ENCODE measurements at places on chromosomes 2 and 18.

DNA sequence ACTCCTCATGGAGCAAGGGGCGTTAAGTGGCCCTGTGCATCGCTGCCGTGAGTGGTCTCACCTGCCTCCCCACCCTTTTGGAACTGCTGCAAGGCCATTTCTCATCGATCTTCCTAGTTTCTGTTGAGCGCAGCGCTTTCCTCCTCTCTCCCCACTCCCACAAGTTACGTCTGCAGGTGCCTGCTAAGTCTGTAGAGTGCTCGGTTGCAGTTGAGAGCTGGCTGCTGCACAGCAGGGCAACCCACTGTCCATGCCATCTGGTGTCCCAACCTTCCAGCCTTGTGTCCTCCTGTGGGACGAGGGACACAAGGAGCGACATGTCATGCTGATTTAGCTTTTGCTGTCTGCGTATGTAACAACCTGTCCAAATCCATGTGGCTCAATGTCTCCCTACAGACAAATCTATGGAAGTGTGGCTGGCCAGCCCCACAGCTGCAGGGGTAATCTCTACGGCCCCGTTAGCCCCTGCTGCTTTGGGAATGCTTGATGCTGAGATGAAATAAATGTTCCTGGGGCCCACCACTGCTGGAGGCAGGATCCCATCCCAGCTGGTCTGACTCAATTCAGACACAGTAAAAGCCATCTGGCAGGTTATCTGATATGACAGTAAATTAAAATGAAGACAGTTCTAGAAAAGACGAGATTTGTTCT lies 68.1 kb upstream of the TCF7L1 start:
- no peak for DNase-seq

DNA sequence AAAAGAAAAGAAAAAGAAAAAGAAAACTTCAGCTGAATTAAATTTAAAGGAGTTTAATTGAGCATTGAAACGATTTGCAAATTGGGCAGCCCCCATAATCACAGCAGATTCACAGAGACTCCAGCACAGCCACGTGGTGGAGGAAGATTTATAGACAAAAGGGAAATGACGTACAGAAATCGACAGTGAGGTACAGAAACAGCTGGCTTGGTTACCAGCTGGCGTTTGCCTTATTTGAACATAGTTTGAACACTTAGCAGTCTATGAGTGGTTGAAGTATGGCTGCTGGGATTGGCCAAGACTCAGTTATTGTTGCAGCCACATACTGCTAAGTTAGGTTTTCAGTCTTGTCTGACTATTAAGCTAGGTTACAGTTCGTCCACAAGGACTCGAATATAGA lies 312.2 kb upstream of the SLC14A2 start:
- DNase-seq = no peak

- DNase-seq = no peak
Observed at GRCh38 chr2:96877042-96877451, 7.2 kb upstream of the SEMA4C start.

DNA sequence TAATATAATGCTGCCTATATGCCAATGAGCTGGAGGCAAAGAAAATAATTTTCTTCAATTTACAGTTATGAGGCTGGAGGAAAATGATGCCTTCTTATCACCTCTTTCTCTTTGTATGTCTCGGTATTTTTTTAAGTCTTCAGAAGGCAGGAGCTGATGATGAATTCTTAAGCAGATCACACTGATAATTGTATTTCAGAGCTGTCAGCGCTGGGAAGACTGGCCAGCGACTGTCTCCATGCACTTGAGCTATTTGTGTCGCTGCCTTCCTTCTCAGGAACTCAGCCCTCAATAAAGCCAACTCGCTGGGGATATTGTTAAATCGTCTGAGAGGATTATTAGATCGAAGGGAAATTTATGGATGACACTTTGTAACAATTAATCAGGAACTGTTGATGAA lies 40.3 kb downstream of the PTGR3 start:
- no peak for DNase-seq

DNA sequence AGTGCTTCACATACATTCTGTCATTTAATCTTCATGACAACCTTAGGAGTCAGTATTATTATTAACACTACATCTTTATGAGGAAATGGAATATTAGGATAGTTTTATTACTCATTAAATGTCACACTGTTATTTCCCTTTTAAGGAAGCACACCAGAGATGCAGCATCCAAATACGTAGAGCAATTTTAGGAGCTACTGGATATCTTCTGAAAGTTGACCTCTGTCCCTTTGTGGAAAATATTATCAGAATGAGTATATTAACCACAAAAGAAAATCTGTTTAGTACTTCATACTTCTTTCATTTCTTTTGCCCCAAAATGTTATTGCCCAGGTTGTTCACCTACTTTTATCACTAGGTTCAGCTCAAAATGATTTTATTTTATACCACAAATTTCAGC lies 72.9 kb upstream of the APCDD1 start:
- DNase-seq = no peak

DNA sequence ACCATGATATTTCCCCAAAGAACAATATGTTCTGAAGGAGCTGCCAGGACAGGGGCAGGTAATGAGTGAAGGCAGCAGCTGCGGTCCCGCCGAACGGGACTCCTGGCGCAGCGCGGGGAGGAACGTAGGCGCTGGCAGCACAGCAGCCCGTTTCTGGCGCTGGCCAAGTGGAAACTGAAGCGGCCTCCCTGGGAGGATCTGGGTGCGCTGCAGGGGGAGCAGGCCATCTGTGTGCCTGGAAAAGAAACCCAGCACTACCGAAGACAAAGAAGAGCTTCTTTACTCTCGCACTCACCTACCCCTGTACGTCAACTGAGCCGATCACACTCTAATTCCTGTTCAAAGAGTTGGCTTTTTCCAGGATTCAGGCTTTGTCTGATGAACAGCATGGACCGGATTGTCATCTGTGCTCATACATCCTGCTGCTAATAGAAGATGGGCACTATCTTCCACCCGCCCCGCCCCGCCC lies 11.8 kb downstream of the G6PC2 start:
- peak; percentile 21 for DNase-seq

- no peak for DNase-seq
Observed at GRCh38 chr18:44107187-44107586, 573.5 kb upstream of the SETBP1 start.

GRCh38 chr2:109054865-109055264 lies 65.8 kb upstream of the EDAR start:
- no peak for DNase-seq

DNA sequence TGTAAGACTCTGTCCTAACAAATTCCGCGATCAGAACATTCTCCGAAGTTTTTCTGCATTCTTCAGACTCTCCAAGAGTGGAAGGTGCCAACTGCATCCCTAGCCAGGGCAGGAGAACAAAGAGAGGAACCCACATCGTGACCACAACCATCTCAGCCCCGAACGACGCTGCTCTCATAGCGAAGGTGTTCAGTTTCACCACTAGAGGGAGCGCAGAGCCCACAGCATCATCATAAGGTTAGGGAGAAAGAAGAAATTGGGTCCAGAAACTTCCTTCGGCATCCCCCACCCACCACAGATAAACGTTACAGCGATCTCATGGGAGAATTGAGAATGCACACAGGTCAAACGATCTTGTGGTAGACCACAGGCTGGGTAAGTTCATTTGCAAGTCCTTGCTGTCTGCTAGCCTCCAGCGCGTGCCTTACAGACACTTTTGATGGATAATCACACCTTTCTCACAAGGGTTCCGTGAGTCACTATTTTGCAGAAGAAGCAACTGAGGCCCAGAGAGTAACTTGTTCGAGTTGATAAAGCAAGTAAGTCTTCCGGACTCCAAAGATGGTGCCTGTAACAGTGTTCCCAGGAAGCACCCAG lies 53.7 kb upstream of the ARL4C start:
- DNase-seq = peak; percentile 91

GRCh38 chr2:54482715-54483114 lies 26.6 kb downstream of the SPTBN1 start:
- peak; percentile 82 for DNase-seq

DNA sequence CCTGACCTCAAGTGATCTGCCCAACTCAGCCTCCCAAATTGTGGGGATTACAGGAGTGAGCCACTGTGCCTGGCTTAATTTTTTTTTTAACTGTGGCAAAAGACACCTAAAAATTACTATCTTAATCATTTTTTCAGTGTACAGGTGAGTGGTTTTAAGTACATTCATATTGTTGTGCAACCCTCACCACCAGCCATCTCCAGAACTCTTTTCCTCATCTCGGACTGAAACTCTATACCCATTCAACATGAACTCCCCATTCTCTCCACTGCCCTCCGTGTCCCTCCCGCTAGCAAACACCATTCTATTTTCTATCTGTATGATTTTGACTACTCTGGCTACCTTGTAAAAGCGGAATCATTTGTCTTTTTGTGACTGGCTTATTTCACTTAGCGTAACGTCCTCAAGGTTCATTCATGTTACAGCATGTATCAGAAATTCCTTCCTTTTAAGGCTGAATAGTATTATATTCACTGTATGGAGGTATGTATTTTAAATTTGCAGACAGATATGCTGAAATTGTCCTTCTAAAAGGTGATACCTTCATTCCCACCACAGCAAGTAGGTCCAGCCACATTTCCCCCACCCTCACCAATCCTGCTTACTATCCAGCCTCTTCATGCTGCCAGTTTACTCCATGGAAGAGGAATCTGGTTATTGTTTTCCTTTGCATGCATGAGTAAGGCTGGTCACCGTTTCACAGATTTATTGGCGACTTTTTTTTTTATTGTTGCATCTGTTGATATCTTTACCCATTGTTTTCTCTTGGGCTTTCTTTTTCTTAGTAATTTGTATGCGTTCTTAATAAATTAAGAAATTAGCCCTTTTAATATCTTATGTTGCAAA lies 40.6 kb upstream of the ANXA4 start:
- DNase-seq = no peak

DNA sequence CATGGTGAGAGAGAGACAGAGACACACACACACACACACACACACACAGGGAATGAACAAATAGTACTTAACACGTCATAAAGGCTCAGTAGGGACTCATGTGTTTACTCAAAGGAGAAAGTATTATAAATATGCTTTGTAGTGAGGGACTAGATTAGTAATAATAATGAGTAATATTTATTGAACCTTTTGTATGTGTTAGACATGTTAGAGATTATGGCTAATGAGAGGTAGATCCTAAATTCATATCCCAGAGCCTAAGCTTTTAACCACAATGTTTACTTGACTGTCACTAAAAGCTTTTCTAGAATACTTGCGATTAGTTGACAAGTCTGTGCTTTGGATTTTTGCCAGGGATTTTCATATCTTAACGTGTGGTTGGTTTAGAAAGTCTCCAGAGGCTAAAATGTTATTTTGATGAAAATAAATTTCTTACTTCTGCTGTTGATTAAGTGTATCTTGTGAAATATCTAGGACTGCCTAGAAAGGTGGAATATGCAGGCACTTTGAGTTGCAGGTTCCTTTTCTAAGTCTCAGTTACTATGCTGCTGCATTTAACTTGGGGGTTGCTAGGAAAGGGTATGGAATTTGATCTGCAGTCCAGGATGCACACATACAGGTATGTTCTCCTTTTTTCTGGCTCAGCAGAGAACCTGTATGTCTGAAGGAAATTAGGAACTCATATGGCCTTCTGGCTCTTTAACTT lies 64.5 kb downstream of the UBR3 start:
- DNase-seq = no peak

DNA sequence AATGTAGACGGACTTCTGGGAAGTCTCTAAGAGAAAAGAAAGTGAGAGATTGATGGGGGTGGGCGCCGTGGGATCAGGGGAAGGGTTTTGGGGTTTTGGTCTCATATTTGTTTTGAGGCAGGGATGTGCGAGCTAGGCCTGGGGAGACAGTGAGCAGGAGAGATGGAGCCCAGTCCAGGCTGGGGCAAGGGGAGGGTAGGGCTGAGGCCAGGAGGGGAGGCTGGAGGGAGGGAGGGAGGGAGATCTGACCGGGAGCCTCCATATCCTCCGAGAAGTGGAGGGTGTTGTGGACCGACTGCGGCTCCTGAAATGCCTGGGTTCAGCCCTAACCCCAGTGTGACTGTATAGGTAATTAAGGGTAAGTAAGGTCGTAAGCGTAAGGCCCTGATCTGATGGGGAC lies 72.8 kb upstream of the ODC1 start:
- DNase-seq = no peak

- DNase-seq = no peak
Observed at GRCh38 chr2:224166654-224167053, 127.6 kb upstream of the SERPINE2 start.

GRCh38 chr18:55605733-55606338 lies 17.8 kb upstream of the TCF4 start:
- no peak for DNase-seq

- DNase-seq = no peak
Observed at GRCh38 chr2:181446985-181447384, 10.2 kb upstream of the ITGA4 start.

DNA sequence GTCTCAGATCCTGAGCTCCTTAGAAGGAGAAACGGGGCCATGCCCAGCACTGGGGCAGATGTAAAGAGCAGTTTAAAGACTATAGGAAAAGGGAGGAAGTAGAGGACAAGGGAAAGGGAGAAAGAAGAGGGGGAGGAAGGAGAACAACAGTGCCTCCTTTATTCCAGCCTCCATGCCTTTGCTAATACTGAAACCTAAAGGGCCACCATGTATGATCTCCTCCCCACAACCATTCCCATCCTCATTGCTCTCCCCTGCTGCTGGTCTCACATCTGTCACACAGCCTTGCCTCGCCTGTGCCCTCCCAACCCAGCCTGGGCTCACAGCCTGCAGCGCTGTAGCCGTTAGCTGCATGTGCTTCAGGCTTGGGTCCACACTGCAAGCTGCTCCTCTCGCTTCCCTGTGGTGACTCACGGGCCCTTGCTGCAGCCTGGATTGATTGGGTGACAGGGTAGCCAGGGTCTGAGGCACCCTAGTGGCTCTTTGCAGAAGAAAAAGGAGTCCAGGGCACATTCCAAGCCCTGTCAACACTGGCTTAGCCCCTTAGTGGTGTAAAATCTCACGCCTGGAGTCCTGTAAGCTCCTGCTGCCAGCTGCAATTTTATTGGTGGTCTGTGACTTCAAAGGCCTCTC lies 281.9 kb downstream of the SRBD1 start:
- peak; percentile 60 for DNase-seq

GRCh38 chr18:64037812-64038414 lies 68.0 kb downstream of the SERPINB8 start:
- DNase-seq = peak; percentile 22

DNA sequence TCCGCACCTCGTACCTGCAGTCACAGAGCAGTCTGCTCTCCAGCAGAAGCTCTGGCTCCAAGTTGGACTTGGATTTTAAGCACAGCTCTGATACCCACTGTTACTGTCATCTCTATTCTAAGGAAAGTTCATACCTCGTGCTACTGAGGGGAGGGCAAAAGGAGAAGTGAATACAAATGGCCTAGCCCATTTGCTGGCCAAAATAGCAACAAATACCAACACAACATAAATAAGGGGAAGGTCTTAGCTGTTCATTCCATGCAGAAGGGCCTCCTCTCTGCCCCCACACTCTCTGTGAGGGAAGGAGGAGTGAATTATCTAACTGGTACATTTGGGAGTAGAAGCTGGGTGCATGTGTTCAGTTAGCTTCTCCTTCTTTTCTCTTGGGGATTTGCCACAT lies 739.4 kb upstream of the RAB6C start:
- DNase-seq = no peak

GRCh38 chr18:68147728-68148127 lies 567.2 kb downstream of the TMX3 start:
- DNase-seq = no peak

GRCh38 chr2:235981631-235982030 lies 186.6 kb downstream of the GBX2 start:
- no peak for DNase-seq

All from AG08395 (cell line).